ENCODE measurements at places on chromosomes 3 and 15. TPM values are rescaled to one million over a fixed set of nuclear protein-coding genes. Genes with fewer than 3 reads are reported as not detected.

- no peak for DNase-seq
These were observed 89.7 kb upstream of the SLC4A7 start for GRCh38 chr3:27573780-27574437.

DNA sequence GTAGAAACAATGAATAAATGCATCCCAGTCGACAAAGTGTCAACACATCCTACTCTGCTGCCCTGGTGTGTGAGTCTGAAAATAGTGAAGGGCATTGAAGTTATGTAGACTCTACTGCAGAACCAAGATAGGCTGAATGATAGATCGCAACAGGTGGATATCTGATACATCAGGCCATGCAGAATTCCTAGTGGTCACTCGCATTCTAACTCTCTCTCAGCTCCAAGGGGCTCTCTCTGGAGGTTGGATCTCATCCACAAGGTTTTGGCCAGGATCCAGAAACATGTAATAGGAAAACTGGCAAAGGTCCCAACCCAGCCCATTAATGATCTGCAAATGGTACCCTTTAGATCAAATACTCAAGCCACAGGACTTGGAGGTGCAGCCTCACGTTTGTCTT is 514.1 kb downstream of the MAGI1 start:
- no peak for DNase-seq

Gene TBL1XR1
- 119 TPM for total RNA-seq

Gene GUCA1C
- not detected for total RNA-seq

Gene SFMBT1
- 22.2 TPM for total RNA-seq

DNA sequence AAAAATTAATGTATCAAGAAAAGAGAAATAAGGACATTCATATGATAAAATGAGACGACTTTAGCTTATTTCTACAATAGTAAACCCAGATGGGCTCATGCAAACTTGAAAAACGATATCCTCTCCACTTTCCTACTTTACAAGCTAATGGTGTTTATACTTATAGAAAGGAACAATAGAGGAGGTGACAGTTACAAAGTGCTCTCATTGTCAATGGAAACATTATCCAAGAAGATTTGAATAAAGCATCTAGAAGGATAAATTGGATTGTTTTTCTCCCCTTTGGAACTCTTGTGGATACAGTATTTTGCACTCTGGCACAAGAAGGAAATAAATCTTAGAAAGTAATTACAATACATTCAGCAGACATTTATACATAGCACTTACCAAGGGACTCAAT is 20.2 kb upstream of the CCDC66 start:
- DNase-seq, result no peak

Gene PP2D1
- not detected for total RNA-seq

Gene PRR20G
- total RNA-seq, result not detected

GRCh38 chr3:12954891-12955650 is 113.7 kb upstream of the RPL32 start:
- DNase-seq, result peak; percentile 68

Gene ATG3
- 64.1 TPM for total RNA-seq

GRCh38 chr3:52146811-52147210 is 7.4 kb downstream of the POC1A start:
- no peak for DNase-seq

Gene PRRT3
- total RNA-seq, result 6.8 TPM

- peak; percentile 80 for DNase-seq
These were observed 29.6 kb downstream of the PSMD6 start for GRCh38 chr3:63993653-63994079.

Gene TRIM42
- not detected for total RNA-seq

- no peak for DNase-seq
These were observed 419.7 kb downstream of the FGF12 start for GRCh38 chr3:192307631-192308030.

Gene SNX22
- 1.7 TPM for total RNA-seq

All from H7 (cell line).